ENCODE measurements at places on chromosomes 11 and 22.

DNA sequence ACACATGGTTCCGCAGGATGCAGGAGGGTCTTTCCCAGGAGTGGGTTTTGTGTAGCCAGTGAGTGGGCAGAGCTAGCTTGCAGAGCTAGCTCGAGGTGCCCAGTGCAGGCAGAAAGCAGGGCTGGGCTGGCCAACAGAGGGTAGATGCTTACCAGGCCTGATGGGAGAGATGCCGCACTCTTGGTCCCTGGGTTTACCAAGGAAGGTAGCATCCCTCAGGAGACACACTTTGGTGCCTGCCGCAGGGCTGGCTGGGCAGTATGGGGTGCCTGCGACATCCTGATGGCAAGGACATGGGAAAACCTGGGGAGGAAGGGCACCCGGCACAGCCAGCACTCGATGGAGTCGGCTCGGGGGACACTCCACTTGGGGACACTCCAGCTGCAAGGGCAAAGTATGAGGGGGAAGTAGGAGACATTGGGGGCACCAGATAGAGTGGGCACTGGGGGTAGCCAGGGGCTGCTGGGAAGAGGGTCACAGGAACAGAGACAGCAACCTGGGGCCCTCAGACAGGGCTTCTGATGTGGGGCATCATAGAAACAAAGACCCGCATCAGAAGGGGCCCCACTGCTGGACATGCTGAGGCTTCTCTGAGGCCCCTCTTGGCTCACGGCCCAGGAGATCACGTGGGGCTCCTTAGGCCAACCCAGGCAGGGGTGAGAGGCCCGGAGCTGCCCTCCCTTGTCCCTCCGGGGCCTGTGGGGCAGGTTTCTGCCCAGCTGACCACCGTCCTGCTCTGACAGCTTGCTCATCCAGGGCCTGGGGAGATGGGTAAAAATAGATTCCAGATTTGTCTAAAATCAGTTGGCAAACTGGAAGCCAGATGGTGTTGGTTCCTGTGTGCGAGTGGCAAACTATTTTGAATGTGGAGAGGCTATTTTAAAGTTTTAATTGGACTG, 89.8 kb downstream of the MORC2 start:
- no peak for DNase-seq
- no peak overlapping the region for H3K27ac ChIP-seq
- peaks cover 42% of the 10 kb centered on the region for H3K4me1 ChIP-seq
- no peaks in the 10 kb centered on the region for H3K36me3 ChIP-seq
- H3K4me3 ChIP-seq: no peak overlapping the region
- no peaks in the 10 kb centered on the region for H3K27me3 ChIP-seq

- no peak overlapping the region for H3K27ac ChIP-seq
- H3K36me3 ChIP-seq: peaks cover 28% of the 10 kb centered on the region
- H3K4me3 ChIP-seq: peak overlapping the region; percentile 92
- H3K27me3 ChIP-seq: no peaks in the 10 kb centered on the region
These were observed 2.8 kb downstream of the RIC8A start for GRCh38 chr11:210122-210802.

- H3K4me1 ChIP-seq: peaks cover 10% of the 10 kb centered on the region
- H3K4me3 ChIP-seq: no peak overlapping the region
- no peak overlapping the region for H3K27ac ChIP-seq
- H3K36me3 ChIP-seq: no peaks in the 10 kb centered on the region
These were observed 17.2 kb downstream of the CD6 start for GRCh38 chr11:60988658-60989057.

- H3K27me3 ChIP-seq: no peaks in the 10 kb centered on the region
- DNase-seq: no peak
- no peaks in the 10 kb centered on the region for H3K36me3 ChIP-seq
- no peak overlapping the region for H3K4me3 ChIP-seq
- peaks cover 21% of the 10 kb centered on the region for H3K4me1 ChIP-seq
These were observed 44.7 kb downstream of the GAB4 start for GRCh38 chr22:16963189-16963945.

DNA sequence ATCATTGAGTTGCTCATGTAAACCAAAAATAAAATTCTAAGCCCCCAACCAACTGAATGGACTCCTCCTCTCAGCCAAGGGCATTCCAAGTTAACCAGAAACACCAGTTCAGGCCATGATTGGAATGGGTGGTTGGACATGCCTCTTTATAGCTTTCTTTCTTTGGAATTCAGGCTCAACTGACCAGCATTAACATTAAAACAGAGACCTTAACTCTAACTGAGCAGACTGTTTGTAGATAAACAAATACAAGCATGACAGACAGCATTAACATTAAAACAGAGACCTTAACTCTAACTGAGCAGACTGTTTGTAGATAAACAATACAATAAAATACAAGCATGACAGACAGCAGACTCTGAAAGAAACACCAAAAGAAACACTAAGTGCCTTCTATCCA, 278.2 kb downstream of the DLG2 start:
- no peaks in the 10 kb centered on the region for H3K36me3 ChIP-seq
- no peak overlapping the region for H3K27ac ChIP-seq
- H3K27me3 ChIP-seq: peaks cover 3% of the 10 kb centered on the region
- DNase-seq: no peak
- H3K4me1 ChIP-seq: no peaks in the 10 kb centered on the region

DNA sequence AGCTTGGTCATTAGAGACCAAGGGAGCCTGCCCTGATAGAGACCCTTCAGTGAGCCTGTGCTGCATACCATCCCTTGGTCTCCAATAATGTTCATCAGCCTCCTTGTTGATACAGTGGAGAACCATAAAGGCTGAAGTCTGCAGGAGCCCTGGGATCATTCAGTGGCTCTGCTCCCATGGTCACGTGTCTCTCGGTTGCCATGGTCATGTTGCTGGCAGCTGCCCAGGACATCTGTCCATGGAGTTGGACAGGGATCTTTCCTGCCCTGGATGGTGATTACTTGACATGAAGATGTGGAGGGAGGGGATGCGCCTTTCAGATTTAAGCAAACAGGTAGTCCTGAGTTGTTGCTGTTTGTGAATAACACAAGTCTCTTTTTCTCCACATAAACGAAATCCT, 38.2 kb downstream of the CYB5R2 start:
- DNase-seq: no peak
- no peak overlapping the region for H3K27ac ChIP-seq
- no peak overlapping the region for H3K4me3 ChIP-seq
- H3K4me1 ChIP-seq: peaks cover 28% of the 10 kb centered on the region
- H3K27me3 ChIP-seq: no peaks in the 10 kb centered on the region
- H3K36me3 ChIP-seq: no peaks in the 10 kb centered on the region

DNA sequence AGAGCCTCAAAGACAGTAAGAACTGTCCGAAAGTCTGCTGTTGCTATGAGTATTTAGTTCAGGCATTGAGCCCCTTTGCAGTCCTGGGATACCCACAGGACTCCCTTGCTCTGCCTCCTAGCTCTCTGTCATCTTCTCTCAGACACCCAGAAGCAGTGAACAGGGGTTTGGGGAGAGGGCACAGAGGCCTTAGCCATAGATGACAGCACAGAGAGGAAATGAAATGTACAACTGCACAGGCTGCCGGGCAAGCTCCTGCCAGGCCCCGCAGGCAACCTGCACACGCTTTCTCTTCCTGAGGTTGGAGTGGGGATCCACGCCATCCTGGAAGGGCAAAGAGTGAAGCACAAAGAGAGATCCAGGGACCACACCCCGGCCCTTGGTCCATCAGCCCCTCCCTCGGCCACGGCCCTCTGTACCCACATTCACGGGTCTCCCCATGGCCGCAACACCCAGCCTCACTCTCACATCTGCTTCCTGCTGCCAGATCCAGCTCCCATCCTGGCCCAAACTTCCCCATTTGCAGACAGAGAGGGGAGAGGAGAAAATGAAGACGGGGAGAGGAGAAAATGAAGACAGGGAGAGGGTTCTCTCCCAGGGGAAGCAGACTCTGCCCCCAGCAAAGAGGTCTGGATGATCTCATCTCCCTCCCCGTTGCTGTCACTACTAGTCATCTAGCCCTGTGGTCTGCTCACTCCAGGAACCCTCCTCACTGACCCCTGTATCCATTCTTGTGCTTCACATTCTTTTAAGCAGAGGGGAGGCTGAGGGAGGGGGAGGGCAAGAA, 40.7 kb downstream of the CD6 start:
- H3K4me1 ChIP-seq: no peaks in the 10 kb centered on the region
- H3K27me3 ChIP-seq: no peaks in the 10 kb centered on the region
- H3K27ac ChIP-seq: no peak overlapping the region
- H3K36me3 ChIP-seq: no peaks in the 10 kb centered on the region
- H3K4me3 ChIP-seq: no peak overlapping the region

Measured in Karpas-422 (cell line).